ENCODE measurements at places on chromosomes 5 and 9.
A peak's percentile ranks its signal among the peaks of the same experiment; 100 is the strongest.

DNA sequence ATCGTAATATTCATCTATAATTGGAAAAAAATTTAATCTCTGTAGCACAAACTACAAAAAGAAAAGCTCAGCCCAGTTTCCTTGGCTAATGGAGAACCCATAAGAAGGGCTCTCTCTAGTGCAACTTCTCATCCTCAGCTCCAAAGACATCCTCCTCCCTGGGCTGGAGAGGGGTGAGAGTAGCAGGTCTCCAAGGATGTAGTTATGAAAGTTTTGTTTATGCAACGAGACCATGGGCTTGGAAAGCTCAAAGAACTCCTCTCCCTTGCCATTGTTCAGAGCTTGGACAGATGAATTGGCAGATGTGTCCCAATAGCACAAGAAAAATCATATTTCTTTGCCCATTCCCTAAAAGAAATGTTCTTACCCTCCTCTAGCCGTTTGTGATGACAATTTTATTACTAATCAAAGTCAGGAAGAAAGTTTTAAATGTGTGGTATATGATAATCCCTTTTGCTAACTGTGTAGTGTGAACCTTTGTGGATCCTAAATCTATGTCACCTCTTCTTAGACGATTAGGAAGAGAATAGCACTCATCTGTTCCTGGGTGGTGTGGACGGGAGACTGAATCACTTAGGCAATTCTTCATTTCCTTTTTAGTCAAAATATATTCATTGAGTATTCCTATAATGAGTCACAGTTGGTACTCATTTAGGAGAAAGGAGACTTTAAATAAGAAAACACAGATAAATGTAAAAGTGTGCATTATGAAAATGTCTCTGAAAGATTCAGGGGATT lies 52.2 kb downstream of the GARNL3 start:
- DNase-seq = no peak

GRCh38 chr9:104983491-104983890 lies 55.5 kb upstream of the ABCA1 start:
- no peak for DNase-seq

DNA sequence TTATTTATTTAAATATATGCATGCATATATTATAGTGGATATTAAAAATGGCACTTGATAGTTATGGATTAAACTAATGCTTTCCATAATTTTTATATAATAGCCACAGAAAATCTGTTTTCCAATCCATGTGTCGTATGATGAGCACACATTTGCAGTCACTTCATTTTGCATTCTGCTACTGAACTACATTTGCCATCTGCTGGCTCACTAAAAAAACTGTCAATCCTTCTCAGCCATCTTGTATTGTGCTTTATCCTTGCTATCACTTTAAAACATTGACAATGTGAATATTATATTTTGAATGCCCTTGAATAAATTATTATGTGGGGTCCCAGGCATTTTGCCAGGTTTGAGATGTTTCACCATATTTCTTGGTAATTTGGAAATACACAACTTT lies 586.6 kb downstream of the DNAH5 start:
- no peak for DNase-seq

- DNase-seq = no peak
Observed at GRCh38 chr5:443239-444151, 519 bp downstream of the EXOC3 start.

- no peak for DNase-seq
Observed at GRCh38 chr5:139763930-139764791, 31.4 kb upstream of the PSD2 start.

DNA sequence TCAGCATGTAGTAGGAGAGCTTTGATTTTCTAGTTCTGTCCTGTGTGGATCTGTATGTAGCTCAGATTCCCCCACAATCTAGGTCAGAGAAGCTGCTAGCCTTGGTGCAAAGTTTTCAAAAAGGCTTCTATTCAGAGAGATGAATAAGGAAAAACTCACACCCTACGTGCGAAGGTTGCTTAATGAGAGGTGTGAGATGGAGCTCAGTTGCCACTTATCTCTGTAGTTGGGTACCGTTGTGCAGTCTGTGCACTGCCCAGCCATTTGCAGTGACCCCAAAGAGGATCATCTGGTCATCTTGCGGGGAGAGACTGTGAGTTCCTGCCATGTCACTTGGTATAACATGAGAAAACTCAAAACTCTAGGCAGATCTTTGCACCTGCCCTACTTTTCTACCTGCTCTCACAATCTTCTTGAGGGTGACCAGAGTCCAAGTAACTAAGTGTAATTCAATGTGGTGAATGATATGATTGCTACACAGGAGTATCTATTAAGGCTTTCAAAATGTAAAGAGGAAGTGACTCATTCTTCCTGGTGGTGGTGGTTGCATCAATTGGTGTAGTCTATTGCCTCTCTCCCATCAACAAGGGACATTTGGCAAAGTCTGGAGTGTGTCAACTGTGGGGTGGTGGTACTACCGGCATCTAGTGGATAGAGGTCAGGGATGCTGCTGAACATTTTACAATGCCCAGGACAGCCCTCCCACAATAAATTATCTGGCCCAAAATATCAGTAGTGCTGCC lies 65.2 kb downstream of the TMC1 start:
- peak; percentile 40 for DNase-seq

- no peak for DNase-seq
Observed at GRCh38 chr9:82302968-82303655, 314.5 kb downstream of the SPATA31D1 start.

DNA sequence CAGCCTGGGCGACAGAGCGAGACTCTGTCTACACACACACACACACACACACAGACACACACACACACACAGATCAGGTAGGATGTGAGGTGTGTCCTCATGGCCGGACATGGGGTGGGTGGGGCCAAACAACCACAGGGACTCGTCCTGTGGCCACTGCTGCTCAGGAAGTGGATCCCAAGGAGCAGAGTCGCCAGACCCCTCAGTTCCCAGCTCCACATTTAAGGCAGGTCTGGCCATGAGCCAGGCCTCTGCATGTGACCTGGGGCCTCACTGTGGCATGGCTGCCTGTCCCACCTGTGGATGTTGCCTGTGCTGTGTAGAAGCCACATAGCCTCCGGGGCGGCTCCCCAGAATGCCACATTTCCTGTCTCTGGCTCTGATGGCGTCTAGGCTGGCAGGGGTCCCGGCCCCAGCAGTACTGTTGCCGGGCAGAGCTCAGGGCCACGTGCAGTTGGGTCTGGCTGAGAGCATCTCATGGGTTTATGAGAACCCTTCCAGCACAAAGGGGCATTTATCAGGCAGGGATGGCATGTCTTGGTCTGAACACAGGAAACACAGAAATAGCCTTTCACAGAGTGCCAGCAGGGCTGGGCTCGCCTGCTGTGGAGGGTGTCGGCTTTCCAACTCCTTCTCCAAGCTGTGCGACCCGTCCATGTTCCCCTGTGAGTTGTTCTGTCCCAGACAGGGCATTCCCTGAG lies 9.9 kb upstream of the NINJ1 start:
- no peak for DNase-seq

DNA sequence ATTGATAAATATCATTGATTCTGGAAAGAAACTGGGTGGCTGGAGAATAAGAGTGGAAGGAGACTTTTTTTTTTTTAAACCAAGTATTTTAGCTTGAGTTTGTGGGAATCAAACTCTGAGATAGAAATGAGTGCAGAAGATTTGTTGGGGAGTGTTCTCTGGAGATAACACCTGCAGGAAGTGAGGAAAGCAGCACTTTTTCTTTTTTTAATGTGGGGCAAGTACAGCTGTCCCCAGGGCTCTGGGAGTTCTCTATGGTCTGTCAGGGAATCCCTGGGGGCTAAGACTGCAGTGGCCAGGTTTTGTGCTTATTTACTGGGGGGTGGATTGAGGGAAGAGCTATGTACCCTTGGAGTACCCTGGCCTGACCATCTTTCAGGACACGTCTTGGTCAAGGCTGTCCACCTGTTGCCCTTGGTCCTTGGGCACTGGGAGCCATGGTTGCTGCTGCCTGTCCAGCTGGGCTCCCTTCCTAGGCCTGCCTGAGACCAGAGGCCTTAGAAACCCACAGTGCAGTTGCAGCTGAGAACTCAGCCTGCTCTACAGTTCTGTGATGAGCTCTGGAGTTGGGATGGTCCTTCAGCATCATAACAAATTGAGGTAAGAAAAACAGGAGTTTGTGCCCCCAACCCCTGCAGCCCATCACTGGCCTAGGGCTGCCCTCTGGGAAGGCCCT lies 85.8 kb downstream of the PHAX start:
- no peak for DNase-seq

GRCh38 chr5:132001647-132002561 lies 9.6 kb downstream of the ACSL6 start:
- no peak for DNase-seq

GRCh38 chr5:32760091-32760509 lies 49.0 kb downstream of the NPR3 start:
- DNase-seq = no peak

- DNase-seq = no peak
Observed at GRCh38 chr5:33789567-33789957, 102.2 kb downstream of the ADAMTS12 start.

- DNase-seq = no peak
Observed at GRCh38 chr5:109945097-109945678, 255.5 kb downstream of the MAN2A1 start.

- no peak for DNase-seq
Observed at GRCh38 chr5:33565324-33565723, 124.6 kb downstream of the TARS1 start.

DNA sequence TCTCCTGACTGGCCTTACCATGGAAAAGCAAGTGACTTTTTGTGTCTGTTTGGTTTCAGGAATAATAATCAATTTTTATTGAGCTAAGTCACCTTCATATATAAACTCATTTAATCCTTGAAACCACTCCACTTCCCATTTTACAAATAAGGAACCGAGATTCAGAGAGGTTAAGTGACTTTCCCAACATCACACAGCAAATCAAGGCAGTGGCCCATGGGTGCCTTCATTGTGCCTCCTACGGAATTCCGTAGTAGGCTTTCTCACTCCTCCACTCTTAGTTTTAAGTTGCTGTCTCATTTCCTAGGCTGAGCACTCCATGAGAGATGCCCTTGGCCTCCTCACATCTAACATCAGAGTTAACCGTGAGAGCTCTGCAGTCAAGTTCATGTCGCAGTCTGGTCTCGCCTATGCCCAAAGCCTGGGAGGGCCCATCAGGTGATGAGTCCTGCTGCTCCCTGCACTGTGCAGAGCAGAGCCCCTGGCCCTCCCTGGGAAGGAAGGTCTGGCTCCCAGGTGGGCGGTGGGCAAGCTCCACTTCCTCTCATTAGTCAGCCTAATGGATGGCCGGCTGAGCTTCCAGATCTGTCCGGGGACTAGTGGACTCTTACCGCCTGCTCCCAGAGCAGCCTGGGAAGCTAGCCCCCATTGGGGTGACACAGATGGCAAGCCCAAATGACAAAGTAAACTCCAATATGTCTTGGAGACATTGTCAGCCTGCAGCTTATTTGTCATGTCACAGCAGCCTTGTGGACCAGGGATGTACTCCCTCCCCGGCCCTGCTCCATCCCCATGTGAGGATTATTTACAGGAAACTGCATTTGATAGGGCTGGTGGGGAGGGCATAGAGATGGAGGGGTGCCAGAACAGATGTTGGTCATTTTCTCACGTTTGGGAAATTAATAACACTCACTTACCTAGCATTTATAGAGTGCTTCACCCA lies 123.4 kb downstream of the MVB12B start:
- no peak for DNase-seq

DNA sequence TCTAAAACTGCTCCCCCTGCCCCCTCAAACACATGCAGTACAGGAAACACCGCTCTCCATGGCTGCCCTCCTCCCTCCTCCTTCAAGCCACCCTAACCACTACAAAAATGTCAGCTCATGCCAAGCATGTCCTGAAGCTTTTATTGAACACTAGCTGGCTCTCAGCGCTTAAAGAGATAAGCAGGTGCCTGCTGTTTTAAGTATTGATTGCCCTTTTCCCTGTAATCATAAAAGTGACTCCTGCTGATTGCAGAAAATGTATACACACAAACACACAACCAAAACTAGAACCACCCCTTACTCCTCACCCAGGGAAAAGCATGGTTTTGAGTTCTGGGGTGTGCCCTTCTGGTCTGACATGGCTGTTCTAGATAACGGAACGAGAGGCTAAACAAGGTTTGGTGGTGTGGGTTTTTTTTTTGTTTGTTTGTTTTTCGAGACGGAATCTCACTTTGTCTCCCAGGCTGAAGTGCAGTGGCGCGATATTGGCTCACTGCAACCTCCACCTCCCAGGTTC lies 3.7 kb upstream of the UCK1 start:
- DNase-seq = no peak

- DNase-seq = no peak
Observed at GRCh38 chr9:343773-344172, 129.1 kb downstream of the DOCK8 start.

DNA sequence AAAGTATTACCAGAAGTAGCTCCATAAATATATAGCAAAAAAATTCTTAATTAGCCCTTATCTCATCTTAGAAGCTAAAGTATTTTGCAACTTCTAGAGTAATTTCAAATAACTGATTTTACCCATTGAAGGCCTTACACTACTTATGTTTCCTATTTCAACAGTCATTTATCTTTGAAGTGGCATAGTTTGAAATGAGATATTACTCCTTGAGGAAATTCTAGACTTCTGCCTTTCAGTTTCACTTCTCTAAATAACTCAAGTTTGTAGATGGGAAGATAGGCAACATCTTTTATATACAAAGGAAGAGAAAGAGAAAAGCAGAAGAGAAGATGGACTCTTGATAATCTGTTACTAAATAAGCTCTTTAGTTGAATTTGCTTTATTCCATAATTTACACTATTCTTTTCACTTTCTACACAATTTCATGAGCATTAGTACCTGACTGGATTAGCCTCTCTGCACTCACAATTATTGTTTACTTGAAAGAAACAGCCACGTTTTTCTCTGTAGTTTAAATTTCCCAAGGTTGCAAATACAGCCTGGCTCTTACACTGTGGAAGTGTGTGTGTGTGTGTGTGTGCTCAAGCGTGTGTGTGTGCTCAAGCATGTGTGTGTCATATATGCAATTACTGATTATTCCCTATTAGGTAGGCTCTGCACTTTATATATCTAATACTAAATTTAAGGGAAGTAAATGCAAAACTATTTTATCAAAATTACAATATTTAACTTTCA lies 60.6 kb upstream of the EMB start:
- DNase-seq = no peak

- no peak for DNase-seq
Observed at GRCh38 chr5:10987276-10987924, 226.4 kb upstream of the DAP start.

DNA sequence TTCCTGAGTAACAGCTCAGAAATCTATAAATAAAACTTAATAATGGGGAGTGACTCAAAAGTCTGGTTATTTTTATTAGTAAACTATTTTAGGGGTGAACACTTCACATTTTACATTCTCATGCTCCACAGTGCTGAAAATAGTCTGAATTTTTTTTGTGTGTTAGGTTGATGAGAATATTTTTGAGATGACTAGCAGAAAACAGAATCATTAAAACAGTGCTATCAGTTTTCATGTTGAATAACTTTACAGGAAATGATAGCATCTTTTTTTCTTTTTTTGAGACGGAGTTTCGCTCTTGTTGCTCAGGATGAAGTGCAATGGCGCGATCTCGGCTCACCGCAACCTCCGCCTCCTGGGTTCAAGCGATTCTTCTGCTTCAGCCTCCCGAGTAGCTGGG lies 60.3 kb downstream of the TMC1 start:
- DNase-seq = no peak

GRCh38 chr5:58648846-58649245 lies 66.0 kb downstream of the RAB3C start:
- DNase-seq = no peak

Measured in NK-92 treated with Interleukin-12 subunit alpha and Interleukin-12 subunit beta, amount 100 ng/mL, for 24 hours (cell line).